ENCODE measurements at places on chromosomes 5 and 9.
A peak's percentile ranks its signal among the peaks of the same experiment; 100 is the strongest.

DNA sequence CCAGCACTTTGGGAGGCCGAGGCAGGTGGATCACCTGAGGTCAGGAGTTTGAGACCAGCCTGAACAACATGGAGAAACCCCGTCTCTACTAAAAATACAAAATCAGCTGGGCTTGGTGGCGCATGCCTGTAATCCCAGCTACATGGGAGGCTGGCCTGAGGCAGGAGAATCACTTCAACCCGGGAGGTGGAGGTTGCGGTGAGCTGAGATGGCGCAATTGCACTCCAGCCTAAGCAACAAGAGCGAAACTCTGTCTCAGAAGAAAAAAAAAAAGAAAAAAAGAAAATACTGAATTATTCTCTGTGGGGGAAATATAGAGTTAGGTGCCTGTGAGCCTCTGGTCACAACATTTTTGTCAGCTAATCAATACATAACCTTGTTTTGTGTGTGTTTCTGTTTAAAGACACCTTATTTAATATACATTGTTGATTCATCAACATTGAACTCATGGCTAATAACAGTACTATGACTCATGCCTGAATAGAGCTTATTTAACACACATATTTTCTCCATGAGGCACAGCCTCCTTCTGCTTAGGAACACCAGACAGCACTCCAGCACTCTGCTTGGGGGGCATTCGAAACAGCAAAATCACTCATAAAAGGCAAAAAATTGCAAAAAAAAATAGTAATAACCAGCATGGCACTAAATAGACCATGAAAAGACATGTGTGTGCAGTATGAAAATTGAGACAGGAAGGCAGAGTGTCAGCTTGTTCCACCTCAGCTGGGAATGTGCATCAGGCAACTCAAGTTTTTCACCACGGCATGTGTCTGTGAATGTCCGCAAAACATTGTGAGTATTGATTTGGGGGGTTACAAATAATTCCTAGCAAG lies at the start of gene IL31RA:
Gene IL31RA (plus strand): TSS at position 519 of the 836 bp plus-strand sequence. CDS start 214 bp downstream, at position 733.
- DNase-seq = peak; percentile 95

DNA sequence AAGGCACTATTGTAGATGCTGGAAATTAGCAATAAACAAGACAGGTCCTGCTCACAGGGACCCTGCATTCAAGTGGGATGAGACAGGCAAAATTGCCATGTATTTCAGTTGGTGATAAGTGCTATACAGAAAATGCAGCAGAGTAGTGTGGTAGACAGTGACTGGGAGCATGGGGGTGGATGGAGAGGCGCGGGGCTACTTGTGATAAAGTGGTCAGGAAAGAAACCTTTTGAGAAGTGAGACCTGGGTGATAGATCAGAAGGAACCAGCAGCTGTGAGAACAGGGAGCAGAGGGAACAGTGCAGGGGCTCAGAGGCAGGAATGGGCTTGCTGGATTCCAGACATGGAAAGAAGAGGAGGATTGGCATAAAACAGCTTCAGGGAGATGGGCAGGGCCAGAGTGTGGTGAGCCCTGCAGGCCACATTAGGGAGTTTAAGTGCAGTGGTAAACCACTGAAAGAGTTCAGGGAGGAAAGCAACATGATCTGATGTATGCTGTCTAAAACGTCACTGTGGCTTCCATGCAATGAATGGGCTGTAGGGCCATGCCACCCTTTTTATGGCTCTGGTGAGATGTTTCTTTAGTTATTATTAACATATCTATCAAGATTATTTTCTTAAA lies 7.3 kb downstream of the CRHBP start:
- DNase-seq = no peak

DNA sequence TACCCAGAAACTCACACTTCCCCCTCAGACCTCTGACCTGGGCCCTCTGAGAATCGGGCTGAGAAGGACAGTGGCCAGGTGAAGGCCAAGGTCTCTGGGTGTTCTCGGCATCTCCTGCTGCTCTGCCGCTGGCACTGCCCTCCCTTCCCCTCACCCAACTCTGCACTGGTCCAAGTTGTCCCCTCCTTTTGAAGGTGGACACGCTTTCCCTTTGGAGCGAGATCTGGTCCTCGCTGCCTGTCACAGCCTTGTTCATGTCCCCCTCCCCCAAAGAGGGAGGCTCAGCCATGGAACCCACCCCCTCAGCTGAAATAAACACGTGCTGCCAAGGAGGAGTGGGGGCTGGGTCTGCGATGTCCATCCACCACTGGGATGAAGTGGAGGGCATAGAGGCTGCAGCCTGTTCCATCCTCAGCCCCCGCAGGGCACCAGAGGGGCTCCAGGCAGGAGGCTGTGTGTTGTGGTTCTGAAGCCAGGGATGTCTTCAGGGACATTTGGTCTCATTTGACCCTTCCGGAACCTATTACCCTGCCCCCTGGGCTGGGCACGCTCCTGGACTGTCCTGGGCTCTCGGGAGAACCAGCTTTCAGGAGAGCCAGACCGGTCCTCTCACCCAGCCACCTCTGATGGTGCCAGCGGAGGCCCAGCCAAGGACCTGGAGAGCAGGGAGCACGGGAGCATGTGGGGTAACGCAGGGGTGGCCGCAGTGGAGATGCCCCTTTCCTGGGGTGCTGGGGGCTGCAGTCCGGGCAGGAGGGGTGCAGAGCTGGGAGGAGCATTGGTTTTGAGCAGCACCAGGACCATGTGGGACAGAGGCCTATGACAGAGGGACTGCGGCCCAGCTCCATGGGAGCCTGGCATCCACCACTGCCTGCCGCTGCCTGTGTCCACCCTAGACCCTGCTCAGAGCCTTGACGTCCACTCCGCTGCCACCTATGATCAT lies 4.7 kb upstream of the LCN2 start:
- no peak for DNase-seq

DNA sequence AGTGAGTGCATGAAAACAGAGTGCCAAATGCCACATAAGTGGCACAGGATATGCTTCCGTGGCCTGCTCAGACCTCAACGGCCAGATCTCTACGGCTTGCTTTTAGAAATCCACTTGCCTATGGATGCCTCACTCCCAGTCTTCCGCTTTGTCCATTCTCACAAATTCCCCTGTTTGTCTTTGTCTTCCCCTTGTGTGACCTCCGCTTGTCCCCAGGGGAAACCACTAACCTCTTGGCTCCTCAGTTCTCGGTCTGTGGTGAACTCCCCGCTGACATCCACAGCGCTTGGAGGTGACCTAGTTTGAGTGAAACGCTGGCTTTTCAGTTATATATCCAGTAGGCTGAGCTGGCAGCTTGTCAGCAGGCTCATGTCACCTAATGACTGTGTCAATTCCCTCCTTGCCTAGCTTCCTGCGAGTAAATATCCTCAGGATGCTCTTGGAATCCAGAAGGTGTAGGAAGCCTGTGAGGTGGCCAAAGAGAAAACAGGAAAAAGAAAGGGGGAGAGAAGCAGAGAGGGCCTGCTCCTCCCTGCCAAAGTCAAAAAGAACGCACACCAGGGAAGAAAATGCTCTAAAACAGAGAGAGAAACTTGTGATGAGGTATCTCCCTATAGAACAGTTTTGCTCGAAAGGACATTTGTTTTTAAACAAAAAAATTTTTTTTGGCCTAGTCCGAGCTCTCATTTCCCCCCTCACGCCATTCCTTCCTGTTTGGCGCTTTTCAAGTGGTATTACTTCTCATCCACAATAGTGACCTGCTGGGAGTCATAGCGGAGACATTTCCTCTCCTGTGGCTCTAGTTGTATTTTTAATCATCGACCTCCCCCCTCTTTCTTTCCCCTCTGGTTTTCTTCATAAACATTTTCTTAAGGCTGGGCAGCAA lies 101.6 kb upstream of the SPRY4 start:
- DNase-seq = no peak

DNA sequence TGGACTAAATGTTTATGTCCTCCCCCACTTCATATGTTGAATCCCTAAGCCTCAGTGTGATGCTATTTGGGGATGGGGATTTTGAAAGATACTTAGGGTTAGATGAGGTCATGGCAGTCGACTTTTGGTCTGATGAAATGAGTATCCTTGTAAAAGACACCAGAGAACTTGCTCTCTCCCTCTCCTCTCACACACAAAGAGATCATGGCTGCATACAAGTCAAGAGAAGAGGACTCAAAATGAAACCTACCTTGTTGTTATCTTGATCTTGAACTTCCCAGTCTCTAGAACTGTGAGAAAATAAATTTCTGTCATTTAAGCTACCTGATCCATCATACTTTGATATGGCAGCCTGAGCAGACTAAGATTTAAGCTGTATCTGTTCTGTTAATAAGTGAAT lies 144.0 kb upstream of the HAPLN1 start:
- no peak for DNase-seq

DNA sequence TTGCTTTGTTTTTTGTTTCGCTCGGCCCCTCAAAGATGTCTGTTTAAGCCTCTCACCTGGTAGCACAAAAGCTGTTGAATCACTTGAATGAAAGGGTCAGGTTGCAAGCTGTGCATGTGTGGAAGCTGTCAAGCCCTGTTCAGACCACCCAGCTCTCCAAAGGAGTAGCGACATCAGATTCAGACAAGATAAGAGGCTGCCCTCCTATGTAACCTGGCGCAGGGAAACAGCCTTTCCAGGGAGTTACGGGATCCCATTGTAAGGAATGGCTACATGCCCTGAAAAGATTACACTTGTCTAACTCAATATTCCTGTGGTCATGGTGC lies 2.9 kb downstream of the FREM1 start:
- DNase-seq = no peak

DNA sequence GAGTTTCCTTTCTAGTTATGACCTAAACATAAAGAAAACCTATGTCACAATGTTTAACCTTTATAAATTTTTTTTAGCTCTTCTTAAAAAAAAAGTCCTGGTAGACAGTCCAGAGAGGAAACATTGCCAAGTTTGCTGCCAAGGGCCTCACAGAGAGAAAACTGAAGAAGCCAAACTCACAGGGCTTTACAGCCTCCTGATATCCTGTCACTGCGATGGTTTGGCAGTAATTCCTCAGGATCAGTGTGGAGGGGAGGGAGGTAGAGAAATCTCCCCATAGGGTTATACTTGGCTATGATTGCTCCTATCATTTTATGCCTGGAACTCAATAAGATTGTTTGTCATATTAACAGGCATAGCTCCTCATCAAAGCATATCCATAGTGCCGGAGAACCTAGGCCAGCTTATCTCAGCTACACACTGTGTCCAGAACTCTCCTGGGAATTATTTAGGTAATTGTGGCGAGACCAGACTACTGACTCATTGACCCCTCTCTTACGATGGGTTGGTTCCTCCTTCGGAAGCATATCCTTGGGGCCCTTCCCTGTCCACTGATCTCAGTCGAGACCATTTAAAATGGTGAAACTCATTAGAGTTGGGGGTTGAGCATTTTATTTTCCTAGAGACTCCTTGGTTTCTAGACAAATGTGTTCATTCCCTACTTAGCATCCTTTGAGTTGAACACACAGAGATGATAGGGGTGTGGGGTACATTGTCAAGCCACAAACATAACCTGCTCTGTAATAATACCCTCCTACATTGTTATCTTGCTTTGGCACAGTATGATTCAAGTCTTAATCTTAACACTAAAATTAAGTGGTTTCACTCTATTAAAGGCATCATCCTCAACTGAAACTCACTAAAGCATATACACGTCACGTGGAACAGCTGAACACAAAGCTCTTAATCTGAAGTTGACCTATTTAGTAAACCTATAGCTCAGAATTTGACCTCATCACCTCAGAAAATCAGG lies 53.4 kb upstream of the TMC1 start:
- DNase-seq = no peak

GRCh38 chr5:95035891-95036685 lies 248.8 kb downstream of the MCTP1 start:
- peak; percentile 38 for DNase-seq

DNA sequence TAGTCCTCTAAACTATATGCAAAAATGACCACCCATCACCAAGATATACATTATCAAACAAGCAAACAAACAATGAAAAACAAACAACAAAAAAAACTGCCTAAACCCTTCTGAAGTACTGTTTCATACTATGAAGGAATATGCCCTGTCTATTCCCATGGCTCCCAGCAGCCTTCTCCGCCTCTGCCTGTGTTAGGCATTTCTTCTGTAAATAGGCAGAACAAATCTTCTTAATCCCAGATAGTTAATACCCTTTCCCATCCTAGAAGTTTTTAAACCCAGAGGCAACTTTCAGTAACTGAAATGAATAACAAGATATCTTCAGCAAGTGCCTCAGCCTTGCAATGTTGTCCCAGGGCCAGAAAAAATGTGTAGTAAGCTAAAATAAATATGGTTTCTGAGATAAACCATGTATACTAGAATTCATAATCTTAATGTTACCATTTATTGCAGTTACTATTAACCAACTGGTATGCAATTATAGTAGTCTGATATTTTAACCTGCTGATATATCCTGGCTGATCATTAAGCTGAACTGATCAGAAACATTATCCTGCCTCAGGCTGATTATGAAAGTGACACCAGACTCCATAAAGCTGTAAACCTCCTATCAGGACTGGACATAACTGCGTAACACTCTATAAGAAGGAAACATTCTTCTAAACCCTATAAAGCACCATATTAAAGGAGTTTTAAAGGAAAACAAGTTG lies 68.5 kb downstream of the ANKRD31 start:
- no peak for DNase-seq

GRCh38 chr5:18749763-18750162 lies 1115.5 kb downstream of the TAF11L14 start:
- DNase-seq = no peak

DNA sequence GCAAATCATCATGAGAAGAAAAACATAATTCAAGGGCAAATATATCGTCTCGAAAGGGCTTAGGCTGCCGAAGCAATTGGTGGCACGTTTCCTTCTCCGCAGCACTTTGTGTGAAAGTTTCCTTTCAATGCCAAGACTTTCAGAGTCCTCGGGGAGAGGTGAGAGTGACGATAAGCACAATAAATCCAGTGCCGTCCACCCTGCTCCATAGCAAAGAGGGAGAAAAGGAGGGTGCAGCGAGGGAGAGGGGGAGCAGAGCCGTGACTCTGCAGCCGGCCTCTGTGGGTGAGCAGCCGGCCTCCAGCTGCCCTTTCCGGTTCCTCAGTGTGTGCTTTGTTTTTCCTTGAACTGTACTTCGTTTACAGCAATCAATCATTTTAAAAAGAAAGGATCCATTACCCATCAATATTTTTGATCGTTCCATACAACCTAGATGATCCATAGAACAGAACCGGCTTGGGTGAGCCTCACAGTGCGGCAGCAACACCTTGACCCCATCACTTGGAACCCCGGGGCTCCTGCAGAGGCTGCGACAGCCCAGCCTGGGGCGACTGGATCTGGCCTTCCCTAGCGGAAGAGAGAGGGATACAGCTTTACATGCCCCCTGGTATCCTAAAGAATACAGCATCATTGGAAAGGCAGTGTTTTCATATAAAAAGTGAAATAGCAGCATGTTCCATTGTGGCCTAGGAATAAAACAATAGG lies 247.0 kb upstream of the IRX4 start:
- no peak for DNase-seq

- no peak for DNase-seq
These were observed 25.7 kb downstream of the SYK start for GRCh38 chr9:90827181-90827871.

DNA sequence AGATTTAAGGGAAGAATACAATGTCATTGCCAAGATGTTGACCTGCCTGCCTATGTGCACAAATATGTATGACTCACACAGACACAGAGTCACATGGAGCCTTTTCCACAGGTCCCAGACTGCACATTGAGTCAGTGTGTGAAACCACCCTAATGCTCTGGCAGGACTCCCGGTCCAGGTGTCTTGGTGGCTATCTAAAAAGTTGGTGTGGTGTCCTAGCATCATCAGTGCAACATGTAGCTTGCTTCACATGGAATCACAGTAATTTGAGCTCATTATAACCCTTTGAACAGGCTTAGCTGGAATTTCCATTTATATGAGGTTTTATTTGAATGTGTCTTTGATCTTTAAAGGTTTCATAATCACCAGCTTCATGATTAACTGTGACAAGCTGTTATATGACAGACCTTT lies 10.7 kb downstream of the IFNA5 start:
- peak; percentile 55 for DNase-seq

- peak; percentile 58 for DNase-seq
These were observed 17.4 kb downstream of the CDH9 start for GRCh38 chr5:27020973-27021372.

- DNase-seq = peak; percentile 92
These were observed 356.1 kb downstream of the SPOCK1 start for GRCh38 chr5:137142764-137143605.
